ENCODE measurements at places on chromosomes 11 and 22. TPM values are rescaled to one million over a fixed set of nuclear protein-coding genes. Genes with fewer than 3 reads are reported as not detected.

DNA sequence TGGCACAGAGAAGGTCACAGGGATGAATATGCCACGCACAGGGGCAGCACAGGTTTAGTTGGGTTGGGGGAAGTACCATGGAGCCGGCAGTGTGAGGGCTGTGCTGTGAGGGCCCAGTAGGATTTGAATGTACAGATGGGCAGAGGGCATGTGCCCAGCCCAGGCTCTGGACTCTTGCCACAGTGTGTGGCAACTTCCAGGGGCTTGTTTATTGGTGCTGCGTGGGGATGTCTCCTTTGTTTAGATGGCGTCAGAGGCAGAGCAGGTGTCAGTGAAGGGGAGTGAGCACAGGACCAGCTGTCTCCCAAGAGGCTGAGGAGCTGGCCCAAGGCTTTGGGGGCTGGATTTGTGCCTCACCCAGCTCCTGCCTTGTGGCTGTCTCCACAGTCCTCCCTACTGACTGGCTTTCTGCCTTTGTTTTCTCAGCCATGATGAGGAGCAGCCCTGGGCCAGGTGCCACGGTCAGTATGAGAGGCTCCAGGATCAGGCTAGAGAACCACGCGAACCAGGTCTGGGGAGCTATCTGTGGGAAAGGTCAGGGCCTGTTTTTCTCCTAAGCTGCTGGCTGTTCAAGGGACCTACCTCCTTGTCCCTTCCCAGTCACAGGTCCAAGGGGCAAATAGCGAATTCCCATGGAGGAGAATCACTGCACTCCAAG lies 21.9 kb downstream of the SUN2 start:
- H3K4me1 ChIP-seq: peaks cover 43% of the 10 kb centered on the region
- DNase-seq: peak; percentile 7
- H3K27ac ChIP-seq: peak overlapping the region; percentile 93
- no peaks in the 10 kb centered on the region for H3K27me3 ChIP-seq

- no peak overlapping the region for H3K4me3 ChIP-seq
- H3K27me3 ChIP-seq: no peaks in the 10 kb centered on the region
- DNase-seq: no peak
- H3K27ac ChIP-seq: no peak overlapping the region
These were observed 222.1 kb upstream of the ANO3 start for GRCh38 chr11:26109658-26110368.

DNA sequence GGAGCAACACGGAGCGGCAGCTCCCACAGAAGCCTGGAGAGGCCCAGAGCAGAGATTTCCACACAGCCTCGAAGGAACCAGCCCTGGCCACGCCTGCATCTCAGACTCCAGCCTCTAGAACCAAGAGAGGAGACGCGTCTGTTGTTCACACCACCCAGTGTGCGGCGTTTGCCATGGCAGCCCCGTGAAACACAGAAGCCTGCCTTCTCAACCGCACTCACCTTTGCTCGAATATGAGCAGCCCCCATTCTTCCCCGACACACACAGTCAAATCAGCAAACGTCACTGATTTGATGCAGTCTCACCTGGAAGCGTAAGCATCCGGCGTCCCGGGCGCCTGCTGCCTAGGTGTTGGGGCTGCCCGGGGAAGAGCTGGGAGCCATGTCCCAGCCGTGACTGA lies 14.2 kb upstream of the TALDO1 start:
- no peaks in the 10 kb centered on the region for H3K36me3 ChIP-seq
- no peaks in the 10 kb centered on the region for H3K27me3 ChIP-seq
- no peak overlapping the region for H3K4me3 ChIP-seq
- no peak overlapping the region for H3K27ac ChIP-seq

- peaks cover 27% of the 10 kb centered on the region for H3K4me1 ChIP-seq
- no peaks in the 10 kb centered on the region for H3K27me3 ChIP-seq
- no peak overlapping the region for H3K27ac ChIP-seq
- DNase-seq: no peak
These were observed 196.9 kb downstream of the TBC1D22A start for GRCh38 chr22:46959369-46959768.

DNA sequence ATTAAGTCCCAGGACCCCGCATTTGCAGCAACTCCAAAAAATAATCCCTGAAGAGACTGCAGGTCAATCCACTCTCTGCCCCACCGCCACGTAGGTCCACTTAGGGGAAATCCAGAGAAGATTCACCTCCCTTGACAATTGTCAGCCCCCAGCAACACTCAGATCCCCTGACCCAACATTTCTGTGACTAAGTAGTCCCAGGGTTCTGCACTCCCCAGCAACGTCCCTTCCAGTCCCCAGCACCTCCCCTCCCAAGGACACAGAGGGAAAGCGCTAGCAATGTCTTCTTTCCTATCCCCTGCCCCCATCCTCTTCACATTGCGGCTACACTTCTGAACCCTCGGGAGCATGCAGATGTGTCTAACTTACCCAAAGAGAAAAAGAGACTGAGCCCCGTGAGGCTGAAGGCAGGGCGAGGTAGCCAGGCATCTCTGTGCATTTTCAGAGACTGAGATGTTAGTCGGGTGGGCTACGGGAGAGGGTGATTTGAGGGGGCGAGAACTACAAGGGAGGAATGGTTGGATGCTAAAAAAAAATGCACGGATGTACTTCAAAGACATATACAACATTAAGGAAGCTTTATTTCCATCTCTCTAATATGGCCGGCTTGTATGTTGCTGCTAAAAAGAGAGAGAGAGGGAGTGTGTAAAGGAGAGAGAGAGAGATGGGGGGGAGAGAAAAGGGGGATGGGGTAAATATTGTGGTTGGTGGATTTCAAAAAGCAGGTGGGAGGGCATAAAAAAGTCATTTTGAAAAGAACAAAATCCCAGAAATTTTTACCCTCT lies at the start of gene SCN2B:
Gene SCN2B (minus strand): TSS at position 647 of the 785 bp plus-strand sequence. CDS start 208 bp downstream, at position 439.
- no peaks in the 10 kb centered on the region for H3K36me3 ChIP-seq
- H3K4me1 ChIP-seq: peaks cover 3% of the 10 kb centered on the region
- no peak within 1 kb of the TSS for H3K27ac ChIP-seq
- no peak within 1 kb of the TSS for H3K4me3 ChIP-seq
- DNase-seq: no peak

DNA sequence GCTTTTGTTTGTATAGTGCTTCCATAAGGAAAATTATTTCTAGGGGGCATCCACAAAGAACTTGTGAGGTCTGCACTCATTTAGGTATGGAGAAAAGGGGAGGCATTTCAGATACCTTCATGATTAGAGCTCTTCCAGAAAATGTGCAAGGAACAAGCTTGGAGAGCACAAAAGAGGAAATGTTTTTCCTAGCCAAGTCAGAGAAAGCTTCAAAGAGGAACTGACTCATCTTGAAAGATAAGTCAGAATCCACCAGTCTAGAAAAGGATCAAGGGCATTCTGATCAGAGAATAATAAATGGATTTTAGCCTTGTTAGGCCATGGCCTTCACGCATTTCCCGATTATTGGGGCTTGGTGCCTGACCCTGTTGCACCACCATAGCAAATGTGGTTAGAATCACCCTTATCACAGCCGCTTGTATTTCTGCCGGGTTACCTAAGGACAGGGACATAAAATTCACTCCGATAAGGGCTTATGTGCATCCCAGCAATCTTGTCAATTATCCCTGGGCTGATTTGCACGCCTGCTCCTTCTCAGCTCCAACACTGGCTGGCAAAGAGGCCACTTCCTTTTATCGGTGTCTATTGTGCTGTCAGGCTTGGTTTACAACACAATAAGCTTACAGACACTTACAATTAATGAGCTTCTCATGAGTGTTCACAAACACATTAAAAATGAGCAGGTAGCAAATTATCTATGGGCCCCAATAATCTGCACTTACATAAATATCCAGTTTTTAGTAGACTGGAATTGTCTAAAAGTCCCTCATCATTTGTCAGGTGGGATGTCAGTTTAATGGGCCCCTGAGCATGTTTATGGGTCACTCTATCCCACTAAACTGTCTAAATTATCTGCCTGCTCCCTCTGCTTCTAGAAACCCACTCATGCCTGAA lies 613.5 kb downstream of the SOX6 start:
- H3K27ac ChIP-seq: no peak overlapping the region
- H3K36me3 ChIP-seq: no peaks in the 10 kb centered on the region
- H3K4me1 ChIP-seq: no peaks in the 10 kb centered on the region
- no peak overlapping the region for H3K4me3 ChIP-seq
- DNase-seq: no peak

- H3K4me1 ChIP-seq: no peaks in the 10 kb centered on the region
- H3K27me3 ChIP-seq: peaks cover 22% of the 10 kb centered on the region
These were observed 64.6 kb downstream of the GDPD4 start for GRCh38 chr11:77236901-77237300.

DNA sequence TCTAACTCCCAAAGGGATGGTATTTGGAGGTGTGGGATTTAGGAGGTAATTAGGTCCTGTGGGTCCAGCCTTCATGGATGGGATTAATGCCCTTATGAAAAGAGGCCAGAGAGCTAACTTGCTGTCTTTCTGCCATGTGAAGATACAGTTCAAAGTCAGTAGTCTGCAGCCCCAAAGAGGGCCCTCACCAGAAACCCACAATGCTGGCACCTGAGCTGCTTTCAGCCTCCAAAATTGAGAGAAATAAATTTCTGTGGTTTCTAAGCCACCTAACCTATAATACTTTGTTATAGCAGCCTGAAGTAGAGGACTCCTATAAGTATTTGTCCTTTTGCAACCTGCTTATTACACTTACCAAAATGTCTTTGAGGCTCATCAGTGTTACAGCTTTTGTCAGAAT lies 16.2 kb downstream of the ATM start:
- peaks cover 52% of the 10 kb centered on the region for H3K4me1 ChIP-seq
- H3K27me3 ChIP-seq: no peaks in the 10 kb centered on the region
- peak overlapping the region; percentile 72 for H3K4me3 ChIP-seq
- peaks cover 6% of the 10 kb centered on the region for H3K36me3 ChIP-seq

DNA sequence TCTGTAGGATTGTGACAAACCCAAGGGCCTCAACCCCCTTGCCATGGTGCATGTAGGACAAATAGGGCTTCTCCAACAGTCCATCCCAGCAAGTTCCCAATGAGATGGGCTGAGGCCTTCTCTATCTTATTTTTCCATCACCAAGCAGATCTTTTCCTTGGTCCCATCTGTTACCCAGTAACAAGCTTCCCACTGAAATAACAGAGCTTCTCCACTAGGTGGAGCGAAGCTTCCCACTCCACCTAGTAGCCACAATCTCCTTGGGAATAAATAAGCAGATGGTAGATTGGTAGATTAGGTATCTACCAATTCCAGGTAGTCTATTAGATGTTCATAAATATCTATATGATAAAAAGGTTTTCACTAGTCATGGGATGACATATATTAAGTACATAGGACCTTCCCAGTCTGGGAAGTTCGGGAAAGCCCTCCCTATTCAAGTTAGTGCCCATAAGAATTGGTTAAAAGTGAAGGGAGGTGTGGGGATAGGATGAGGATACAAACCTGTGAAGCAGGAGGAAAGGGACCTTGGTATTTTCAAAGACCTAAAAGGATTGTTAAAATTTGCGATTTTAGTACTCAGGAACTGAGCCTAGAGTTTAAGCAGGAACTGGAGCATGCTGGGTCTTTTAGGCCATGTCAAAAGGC lies 5.9 kb upstream of the OR52L1 start:
- H3K27ac ChIP-seq: no peak overlapping the region
- no peaks in the 10 kb centered on the region for H3K36me3 ChIP-seq
- DNase-seq: no peak
- H3K4me3 ChIP-seq: no peak overlapping the region
- H3K4me1 ChIP-seq: no peaks in the 10 kb centered on the region
- peaks cover 33% of the 10 kb centered on the region for H3K27me3 ChIP-seq

DNA sequence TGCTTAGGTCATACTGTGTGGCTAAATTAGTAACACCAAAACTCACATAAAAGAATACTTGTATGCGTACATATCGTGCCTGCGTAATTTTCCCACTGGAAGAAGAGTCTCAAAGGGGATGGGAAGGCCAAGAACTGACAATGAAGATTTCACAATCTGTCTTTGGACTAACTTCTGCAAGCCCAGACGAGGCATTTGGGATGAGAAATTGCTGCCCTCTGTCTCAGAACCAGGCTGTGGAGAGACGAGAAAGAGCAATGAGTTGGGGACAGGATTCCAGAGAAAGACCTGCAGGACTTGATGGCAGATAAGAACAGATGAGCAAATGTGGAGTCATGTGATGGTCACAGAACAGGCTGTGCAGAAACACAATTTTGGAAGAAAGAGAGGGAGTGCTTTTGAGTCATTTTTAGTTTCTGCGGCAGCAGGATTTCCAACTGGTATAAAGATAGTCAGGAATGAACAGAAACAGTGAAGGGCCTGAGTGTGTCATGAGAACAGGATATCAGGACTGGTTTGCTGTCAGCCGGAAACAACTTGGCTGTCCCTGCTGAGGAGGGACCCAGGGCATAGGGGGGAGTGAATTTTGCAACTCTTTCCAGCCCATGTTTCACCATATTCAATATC lies 82.7 kb upstream of the CTSC start:
- H3K27ac ChIP-seq: peak overlapping the region; percentile 22
- H3K27me3 ChIP-seq: no peaks in the 10 kb centered on the region
- H3K4me1 ChIP-seq: peaks cover 38% of the 10 kb centered on the region
- no peak for DNase-seq
- H3K36me3 ChIP-seq: no peaks in the 10 kb centered on the region

GRCh38 chr22:44132724-44133123 lies 48.0 kb upstream of the PARVG start:
- H3K4me1 ChIP-seq: no peaks in the 10 kb centered on the region
- peaks cover 15% of the 10 kb centered on the region for H3K36me3 ChIP-seq
- no peak overlapping the region for H3K4me3 ChIP-seq
- no peaks in the 10 kb centered on the region for H3K27me3 ChIP-seq
- DNase-seq: no peak
- H3K27ac ChIP-seq: no peak overlapping the region

DNA sequence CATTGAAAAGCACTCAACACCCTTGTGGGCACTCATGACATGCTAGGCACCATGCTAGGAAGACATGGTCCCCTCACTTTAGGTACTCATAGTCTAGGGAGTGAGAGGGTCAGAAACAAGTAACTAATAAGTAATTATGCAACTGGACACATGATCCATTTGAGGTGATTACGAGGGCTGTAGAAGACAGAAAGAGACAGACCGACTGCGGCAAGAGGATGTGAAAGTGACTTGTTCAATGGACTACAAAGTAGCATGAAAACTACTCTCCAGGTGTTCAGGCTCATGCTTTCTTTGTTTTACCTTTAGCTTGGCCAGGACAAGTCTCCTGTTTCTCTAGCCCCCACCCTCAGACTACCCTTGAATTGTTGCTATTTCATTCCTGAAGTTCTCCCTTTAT lies 310.8 kb upstream of the SORL1-AS1 start:
- peaks cover 12% of the 10 kb centered on the region for H3K27me3 ChIP-seq
- no peak overlapping the region for H3K27ac ChIP-seq
- no peak for DNase-seq
- H3K4me3 ChIP-seq: no peak overlapping the region
- H3K4me1 ChIP-seq: no peaks in the 10 kb centered on the region

The SLC22A8 gene
- not detected for total RNA-seq

The TIGD3 gene
- 0.45 TPM for total RNA-seq

The MYBPC3 gene
- total RNA-seq: not detected

The SERPIND1 gene
- not detected for total RNA-seq

The MISFA gene
- 1.9 TPM for total RNA-seq

The CLMP gene
- 0.67 TPM for total RNA-seq

Measured in T-helper 17 cell (primary cell).